ENCODE measurements at places on chromosomes 7 and 10.

DNA sequence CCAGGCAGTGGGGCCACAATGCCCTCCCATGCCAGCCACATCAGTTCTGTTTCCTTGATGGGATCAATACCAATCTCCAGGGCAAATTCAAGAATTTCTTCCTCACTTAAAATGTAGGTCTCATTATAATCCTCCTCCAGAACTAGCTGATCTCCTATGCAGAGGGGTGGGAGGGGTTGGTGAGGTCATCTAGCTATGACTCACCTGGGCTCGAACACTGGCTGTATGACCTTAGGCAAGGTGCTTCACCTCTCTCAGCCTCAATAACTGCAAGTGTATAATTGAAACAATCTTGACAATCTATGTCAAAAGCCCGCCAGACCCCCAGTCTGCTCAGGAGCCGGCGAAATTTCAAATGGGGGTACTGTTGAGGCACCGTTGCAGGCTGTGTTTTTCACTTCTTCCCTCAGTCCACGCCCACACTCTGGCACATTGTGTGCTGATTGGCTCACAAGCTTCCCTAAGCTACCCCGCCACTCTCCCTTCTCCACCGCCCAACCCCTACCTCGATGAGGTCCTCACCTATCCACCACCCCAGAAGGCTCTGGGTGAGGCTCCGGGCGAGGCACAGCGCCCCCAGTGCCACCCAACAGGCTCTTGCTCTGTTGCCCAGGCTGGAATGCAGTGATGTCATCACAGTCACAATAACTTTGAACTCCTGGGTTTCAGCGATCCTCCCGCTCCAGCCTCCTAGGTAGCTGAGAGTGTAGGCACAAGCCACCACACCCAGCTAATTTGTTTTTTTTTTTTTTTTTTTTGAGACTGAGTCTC is 70.5 kb downstream of the ZNF22 start:
- DNase-seq: no peak

DNA sequence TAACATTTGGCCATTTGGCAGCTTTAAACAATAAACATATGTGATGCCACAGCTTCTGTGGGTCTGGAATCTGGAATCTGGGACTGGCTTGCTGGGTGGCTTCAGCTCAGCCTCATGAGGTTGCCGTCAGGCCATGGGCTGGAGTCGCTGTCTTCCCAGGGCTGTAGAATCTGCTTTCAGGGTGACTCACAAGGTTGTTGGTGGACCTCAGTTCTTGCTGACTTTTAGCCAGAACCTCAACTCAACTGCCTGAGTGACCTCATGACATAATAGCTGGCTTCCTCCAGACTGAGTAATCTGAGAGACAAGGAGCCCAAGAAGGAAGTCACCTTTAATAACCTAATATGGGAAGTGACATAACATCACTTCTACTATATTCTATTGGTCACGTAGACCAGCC is 44.6 kb upstream of the TSPAN13 start:
- no peak for DNase-seq

GRCh38 chr10:14573666-14574261 is 200.9 kb downstream of the FAM107B start:
- DNase-seq: no peak

DNA sequence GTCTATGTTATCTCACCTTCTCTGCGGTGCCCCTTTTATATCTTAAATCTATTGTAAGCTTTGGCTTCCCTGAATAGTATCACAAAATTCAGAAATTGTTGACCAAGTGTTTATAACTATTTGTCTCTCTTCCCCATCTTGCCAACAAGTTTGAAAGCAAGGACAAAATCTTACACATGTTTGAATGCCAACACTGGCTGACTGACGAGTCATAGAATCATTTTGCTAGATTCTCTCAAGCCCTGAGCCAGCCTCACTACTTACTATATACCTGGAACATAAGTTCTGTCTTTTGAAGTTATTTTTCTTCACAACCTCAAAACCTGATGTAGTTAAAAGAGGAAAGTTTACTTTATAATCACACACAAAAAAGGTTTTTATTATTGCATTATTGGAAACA is 700.7 kb downstream of the PHTF2 start:
- DNase-seq: no peak

- DNase-seq: no peak
These were observed 94.8 kb upstream of the AFAP1L2 start for GRCh38 chr10:114499116-114499515.

GRCh38 chr7:96322847-96323461 is 1.1 kb upstream of the SLC25A13 start:
- no peak for DNase-seq

GRCh38 chr10:109126016-109126415 is 797.3 kb downstream of the XPNPEP1 start:
- DNase-seq: no peak

DNA sequence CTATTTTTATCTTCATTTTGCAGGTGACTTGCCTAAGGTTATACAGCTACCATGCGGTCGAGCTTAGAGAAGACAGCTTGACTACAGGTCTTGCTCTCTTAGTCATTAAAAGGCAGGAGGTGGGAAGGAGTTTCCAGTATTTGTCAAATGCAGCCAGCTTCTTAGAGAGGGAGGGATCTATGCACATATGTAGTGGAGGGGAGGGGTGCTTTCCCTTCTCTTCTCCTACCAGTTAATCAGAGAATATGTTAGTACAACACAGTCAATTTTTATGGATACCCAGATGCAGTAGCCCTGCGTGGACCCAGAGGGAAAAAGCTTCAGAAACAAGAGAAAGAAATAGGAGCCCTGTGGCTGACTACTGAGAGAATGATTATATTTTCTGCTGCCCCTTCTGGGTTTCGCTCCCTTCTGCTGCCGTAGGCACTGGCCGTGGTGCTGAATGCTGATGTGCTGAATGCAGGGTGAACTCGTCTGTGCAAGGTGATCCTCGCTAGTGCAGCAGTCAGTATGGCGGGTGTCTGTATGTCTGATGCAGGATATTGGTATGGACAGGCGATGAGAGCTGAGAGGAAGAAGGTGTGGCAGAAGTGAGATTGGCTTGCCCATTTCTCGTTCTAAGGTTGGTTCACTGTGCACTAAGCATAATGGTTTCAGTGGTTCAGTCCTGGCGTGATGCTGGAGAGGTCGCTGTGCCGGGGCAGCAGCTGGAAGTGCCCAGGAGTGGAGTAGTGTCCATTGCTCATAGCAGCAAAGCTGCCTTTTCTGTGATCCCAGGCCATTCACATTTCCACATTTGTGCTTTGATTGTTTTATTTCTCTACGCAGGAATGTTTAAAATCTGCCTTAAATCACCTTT is 189.2 kb upstream of the PODXL start:
- no peak for DNase-seq

GRCh38 chr10:43471935-43472720 is 35.2 kb downstream of the ZNF487 start:
- DNase-seq: no peak

DNA sequence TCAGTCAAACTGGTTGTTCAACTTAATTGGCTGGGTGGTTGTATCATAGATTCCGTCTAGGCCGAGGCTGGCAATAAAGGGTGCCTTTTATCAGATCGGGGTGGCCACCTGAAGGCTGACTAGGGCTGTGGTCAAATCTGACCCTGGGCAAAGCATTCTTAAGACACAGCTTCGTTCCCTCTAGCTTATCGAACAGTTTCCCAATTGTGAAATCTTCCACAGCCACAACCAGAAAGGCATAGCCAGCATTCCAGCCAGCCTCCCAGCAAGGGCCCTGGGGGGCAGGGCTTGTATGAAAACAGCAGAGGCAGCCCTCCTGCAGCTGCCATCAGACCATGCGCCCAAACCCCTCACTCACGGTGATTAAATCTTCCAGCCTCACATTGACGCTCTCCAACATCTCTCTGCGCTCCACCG is 42.5 kb upstream of the TMEM213 start:
- no peak for DNase-seq

All from stimulated activated CD4-positive, alpha-beta T cell treated with anti-CD3 and anti-CD28 coated beads, Interleukin-4, amount 100 ng/mL, for 4 hours (primary cell).